NCI-H2029 treated with DMSO at 0.1 percent for 48 hours (cell line): ENCODE measurements at places on chromosomes 6 and 20.

- DNase-seq: peak; percentile 36
Measured at GRCh38 chr6:168247443-168248147, 72.0 kb downstream of the DACT2 start.

GRCh38 chr6:143536461-143536865 lies 24.9 kb upstream of the FUCA2 start:
- no peak for DNase-seq

DNA sequence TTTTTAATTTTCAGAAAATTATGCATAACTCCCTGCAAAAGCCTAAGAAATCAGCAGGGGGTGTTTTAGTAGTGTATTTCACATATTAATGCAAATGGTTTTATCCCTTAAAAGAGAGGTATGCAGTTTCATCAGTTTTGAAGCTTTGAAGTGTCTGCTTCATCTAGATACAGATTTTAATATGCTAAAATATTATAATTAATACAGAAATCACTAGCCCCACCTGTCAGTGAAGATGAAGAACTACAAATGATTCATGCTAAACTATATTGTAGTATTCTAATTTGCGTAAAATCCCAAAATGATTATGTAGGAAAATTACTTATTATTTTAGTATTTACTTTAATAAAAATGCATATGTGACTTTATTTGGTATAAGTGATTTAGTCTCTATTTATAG lies 2.9 kb upstream of the TFB1M start:
- DNase-seq: no peak

GRCh38 chr6:89430201-89430962 lies 2.6 kb upstream of the ANKRD6 start:
- no peak for DNase-seq

DNA sequence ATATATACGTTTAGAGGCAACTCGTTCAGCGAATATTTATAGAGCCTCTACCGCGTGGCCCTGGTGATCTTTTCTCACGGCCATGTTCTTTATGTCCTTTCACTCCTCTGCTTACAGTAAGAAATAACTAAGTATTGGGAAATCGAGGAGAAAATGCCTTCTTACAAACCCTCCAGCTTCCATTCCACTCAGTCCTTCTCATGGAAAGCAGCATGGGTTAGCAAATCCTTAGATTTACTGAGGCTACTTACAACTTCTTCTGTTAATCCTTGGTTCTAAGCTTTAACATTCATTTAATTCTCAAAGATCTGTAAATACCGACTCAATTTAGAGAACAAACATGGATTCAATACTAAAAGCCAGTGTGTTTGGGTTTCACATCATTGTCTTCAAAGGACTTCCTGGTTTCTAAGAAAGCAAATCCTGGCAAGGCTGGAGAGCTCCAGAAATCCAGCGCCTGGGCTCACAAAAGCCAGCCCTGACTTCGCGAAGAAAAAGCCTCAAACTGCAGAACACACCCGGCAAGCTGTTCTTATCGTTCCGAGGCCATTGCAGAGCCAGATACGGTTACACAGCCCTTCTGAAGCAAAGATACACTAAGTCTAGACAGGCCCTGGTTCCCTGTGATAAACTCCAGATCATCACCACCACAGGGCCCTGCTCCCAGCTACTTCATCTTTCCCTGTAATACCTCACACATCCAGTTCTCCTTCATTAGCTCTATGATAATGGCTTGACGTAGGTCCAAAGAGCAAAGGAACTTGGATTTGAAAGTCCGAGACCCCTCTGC lies 19.2 kb downstream of the AGPAT4 start:
- DNase-seq: no peak

- DNase-seq: no peak
Measured at GRCh38 chr6:50792771-50793170, 25.9 kb upstream of the TFAP2B start.

- no peak for DNase-seq
Measured at GRCh38 chr6:14062345-14063029, 55.1 kb upstream of the CD83 start.

- DNase-seq: no peak
Measured at GRCh38 chr6:156256161-156256560, 521.0 kb upstream of the ARID1B start.

GRCh38 chr20:15032352-15032622 lies 694.9 kb upstream of the FLRT3 start:
- DNase-seq: no peak

DNA sequence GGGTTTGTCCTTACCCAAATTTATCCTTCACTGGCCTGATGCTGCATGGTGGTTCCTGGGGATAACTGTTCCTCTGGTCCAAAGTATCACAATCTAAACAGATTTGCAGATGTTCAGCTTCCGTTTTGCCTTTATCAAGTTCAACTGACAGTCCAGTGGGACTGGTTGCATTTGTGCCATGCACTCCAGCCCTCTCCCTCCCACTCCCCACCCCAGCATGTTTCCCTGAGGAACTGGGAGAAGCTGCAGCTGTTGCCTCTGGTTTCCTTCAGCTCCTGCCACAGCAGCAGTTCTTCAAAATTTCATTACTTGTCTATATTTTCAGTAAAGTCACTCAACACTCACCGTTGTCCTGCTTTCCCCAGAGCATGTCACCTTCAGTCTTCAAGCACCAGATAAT lies 39.5 kb upstream of the KIF16B start:
- no peak for DNase-seq

GRCh38 chr6:84775751-84776150 lies 11.4 kb upstream of the TBX18 start:
- no peak for DNase-seq

- DNase-seq: no peak
Measured at GRCh38 chr6:75843396-75843795, 94.4 kb downstream of the MYO6 start.
